M059J (cell line): ENCODE measurements at places on chromosomes 3 and 15.

- DNase-seq: peak; percentile 82
Observed at GRCh38 chr3:115814778-115815380, 191.6 kb downstream of the GAP43 start.

DNA sequence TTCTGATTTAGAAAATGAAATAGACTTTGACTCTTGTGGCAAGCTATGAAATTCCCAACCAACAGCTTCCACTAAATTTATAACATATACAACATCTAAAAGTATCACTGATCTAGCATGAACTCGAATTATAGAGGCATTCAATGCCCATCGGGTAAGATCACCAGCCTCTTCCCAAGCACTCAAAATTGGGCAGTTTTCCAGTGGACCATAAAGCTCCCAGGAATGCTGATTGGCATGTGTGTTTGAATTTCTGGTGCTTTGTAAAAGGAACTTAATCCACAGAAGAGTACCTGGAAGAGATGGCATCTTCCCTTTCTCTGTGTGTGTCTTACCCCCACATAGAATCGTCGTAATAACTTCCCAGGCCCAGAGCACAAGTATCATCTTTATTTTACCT is 10.0 kb downstream of the LRTM1 start:
- DNase-seq: peak; percentile 68

DNA sequence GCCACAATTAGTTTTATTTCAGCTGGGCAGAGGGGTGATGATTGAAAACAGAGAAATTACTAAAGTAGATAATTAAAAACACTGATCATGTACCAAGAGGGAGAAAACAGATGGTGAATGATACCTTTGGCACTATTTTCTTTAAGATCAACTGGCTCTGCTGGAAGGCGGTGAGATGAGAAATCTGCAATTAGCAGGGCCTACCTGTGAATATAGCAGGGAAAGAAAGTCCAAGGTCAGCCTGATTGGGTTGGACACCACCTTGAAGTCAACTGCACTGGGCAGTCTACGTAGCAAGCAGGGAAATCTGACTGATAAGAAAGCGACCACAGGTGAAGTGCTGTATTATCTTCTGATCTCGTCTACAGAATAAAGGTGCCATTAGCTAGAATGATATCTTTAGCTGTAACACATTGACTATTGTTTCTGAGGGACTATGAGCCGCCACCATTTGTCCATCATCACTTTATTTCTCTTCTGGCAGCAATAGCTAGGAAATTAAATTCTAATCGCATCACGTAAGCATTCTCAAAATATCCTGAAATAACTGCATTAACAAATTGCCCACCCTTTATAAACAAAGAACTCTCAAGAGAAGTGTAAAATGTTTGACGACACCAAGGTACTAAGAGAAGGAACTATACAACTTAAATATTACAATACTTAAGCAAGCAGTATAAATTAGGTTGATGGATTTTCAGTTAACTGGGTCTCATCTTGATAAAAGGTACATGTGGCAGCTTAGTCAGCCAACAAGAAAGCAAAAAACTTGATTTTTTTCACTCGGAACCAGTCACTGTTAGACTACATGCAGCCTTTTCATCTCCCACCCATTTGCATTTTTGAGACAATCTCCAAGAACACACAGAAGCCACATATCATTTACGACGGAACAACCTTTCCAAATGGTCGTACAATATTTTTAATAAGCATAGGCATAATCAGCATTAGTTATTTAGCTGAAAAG is 1.3 kb downstream of the NEDD4 start:
- no peak for DNase-seq

GRCh38 chr15:22880981-22881738 is 42.7 kb downstream of the NIPA2 start:
- DNase-seq: no peak

GRCh38 chr3:155643581-155644165 is 101.2 kb downstream of the PLCH1 start:
- DNase-seq: no peak

DNA sequence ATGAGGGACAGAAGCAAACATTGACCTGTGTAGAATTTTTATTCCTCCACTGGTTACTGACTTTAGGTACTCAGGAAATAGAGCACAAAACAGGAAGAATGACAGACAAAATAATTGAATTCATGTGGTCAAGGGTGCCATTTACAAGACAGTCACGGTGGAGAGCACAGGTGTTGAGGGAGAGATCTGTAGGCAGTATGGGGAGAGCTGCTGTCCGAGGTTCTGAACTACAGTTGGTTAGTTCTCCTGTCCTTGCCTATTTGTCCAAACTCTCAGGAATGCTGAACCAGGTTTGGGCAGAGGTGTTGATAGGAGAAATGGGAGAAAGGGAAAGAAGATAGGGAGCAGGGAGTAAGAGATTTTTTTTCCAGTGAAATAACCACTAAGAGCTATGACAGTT is 178.5 kb upstream of the ZBTB20 start:
- DNase-seq: peak; percentile 63

GRCh38 chr15:76342382-76343201 is 6.0 kb downstream of the ISL2 start:
- DNase-seq: no peak

DNA sequence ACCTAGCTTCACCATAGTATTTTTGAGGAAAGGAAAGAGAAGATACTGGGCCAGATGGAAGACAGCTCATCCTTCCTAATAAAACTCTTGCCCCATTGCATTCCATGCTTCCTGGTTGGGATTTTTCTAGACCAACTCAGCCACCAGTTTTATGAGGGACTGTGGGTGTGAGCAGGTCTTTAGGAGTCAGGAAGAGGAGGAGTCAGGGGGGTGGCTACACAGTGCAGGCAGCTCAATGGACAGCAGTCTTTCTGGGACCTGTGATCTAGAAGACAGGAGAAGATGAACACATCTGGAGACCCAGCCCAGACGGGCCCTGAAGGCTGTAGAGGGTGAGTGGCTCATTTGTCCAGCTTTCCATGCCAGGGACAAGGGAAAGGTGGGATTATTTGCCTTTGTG is at the start of gene NOX5:
Gene NOX5, plus strand, starts transcription at position 242 of the 400 bp plus-strand sequence. Its CDS starts 41 bp downstream, at position 283.
- DNase-seq: peak; percentile 70

- DNase-seq: peak; percentile 51
Observed at GRCh38 chr3:190059242-190059590, 61.5 kb downstream of the P3H2 start.

DNA sequence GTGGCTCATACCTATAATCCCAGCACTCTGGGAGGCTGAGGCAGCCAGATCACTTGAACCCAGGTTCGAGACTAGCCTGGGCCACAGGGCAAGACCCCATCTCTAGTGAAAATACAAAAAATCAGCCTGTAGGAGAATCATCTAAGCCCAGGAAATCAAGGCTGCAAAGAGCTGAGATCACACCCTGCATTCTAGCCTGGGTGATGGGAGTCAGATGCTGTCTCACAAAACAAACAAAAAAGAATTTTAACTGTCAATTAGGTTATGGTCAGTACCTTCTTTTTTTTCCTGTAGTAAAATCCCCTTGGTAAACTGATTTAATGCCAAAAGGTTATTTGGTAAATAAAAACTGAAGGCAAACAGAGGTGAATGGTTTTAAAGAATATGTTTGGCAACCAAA is 29.0 kb downstream of the TMCC1 start:
- no peak for DNase-seq

DNA sequence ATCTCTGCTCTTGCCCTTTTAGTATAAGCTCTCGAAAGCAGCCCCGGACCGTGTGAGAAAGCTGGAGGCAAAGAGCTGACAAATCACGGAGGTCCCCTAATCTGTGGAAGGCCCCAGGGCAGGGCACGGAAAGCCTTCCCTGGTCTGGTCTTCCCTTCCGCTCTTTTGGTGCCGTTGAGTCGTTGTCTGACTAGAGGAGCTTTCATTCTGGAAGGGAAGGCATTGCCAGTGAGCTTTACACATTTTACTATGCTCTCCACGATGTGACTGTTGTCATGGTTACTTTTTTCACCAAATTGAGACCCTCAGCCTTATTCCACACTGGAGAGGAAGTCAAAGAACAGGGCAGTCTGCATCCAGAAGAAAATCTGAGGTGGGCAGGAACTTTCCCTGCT is 71.7 kb downstream of the CYP19A1 start:
- DNase-seq: no peak

DNA sequence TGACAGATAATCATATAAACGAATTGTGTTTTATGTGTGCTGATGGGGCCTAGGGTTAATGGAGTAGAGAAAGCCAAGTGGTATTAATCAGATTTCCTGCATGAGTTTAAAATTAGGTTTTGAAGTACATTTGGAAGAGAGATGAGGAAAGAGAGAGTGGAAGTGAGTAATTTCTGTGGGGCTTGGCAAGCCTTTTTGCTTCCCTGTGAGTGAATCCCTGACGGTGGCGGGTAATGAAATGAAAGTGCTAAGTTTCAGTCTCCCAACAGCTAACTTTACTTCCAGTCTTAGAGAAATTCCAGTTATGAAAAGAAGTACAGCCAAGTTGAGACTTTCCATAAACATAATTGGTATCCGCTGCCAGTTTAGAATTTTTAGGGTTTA is 139.4 kb downstream of the BBX start:
- peak; percentile 56 for DNase-seq

DNA sequence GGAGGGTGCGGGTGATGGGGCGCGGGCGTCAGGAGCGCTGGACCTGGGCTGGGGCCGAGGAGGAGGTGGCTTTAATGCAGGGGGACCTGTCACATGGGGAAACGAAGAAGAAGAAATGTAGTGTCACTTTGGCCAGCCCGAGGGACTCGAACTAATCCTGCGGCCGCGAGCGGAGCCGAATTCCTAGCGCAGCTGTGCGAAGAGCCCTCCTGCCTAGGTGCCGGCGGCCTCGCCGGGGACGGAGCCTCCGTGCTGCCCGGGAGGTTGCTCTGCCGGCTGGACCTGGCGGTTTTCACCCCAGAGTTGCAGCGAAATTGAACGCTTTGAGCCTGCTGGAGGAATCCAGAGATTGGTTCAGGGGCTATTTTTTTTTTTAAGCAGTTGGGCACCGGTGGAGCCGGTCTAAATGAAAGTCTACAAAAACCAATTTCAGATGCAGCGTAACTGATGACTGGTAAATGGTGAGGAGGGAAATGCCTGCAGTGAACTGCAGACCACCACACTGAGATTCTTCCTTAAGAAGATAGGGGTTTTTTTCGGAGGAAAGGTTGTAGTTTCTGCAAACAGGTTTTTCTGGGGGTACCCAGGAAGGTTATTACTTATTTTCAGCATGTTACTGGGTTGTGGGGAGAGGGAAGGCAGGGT is 662 bp downstream of the TMEM108 start:
- DNase-seq: peak; percentile 46

DNA sequence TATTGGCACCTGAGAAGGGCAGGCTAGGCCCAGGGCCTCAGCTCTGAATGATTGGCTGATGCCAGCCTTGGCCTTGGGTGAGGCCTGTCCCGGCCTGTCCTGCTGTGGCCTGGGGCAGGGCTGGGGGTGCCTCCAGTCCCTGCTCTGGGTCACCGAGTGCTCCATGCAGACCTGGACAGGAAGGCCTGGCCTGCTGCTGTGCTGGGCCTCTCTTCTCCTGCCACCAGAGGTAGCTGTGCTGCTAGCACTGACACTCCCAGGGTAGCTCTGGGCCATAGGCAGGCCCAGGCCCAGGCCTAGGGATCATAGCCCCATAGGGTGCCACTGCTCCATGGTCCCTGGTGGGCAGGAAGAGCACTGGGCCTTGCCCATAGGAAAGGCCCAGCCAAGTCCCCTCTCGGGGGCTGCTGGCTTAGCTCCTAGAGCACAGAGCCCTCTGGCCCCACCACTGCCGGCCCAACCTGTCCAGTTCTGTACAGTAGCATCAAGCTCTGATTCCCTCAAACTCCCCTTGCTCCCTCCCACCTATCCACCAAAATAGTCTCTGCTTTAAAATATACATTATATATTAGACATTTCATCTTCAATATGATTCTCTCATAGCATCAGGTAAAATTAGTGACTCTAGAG is 18.2 kb downstream of the ABTB1 start:
- peak; percentile 75 for DNase-seq

DNA sequence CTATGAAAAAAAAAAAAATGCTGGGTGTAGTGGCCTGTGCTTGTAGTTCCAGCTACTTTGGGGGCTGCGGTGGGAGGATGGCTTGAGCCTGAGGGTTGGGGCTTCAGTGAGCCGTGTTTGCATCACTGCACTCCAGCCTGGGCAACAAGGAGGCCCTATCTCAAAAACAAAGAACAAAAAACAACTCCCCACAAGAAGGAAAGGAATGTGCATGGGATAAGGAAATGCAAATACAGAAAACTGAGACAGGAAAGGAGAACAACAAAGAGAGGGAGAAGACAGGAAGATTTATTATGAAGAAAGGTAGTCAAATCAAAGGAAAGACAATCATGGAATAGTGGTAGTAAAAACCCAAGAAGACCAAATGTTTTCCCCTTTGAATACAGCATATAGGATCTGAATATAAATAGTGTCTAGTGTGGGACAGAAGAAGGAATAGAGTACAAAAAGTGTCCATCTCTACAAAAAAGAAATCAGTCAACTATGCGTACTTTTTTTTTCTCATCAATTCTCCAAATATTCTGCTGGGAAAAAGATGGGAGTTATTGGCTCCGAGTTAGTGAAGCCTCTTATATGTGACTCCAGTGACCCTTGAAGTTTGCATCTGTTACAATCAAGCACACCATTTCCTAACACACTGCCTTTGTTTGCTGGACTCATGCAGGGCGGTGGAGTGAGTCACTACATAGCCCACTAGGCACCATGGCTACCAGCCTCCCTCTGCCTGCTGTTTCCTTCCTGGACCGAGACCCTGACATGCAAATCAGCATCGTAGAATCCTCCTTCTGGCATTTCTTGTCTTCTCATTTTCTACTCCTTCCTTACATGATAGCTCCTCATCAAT is 101.2 kb upstream of the PTX3 start:
- DNase-seq: peak; percentile 89

GRCh38 chr15:77574521-77575202 is 58.0 kb downstream of the LINGO1 start:
- no peak for DNase-seq
